A549 treated with ZK216348 at 1 μM for 4 hours (cell line): ENCODE measurements at places on chromosomes 7 and 10. TPM values are rescaled to one million over a fixed set of nuclear protein-coding genes. Genes with fewer than 3 reads are reported as not detected.

Gene CALY
- 0.42 to 1.6 TPM (median 0.70 TPM) in 5 replicates for total RNA-seq

Gene KEL
- 0.05 TPM in 1 of 5 replicates, not detected in the others for total RNA-seq

Gene CTAGE4
- not detected in 5 replicates for total RNA-seq

Gene SORCS1
- total RNA-seq: not detected in 5 replicates

Gene CYP26C1
- total RNA-seq: not detected in 5 replicates

Gene PTER
- total RNA-seq: 10.5 to 18.9 TPM (median 15.3 TPM) in 5 replicates

Gene ASIC3
- 6.8 to 11.5 TPM (median 9.8 TPM) in 5 replicates for total RNA-seq

Gene MSANTD7
- 10.6 to 12.8 TPM (median 11.7 TPM) in 5 replicates for total RNA-seq

Gene ARPC1B
- 233 to 306 TPM (median 289 TPM) in 5 replicates for total RNA-seq

Gene NRAP
- not detected in 5 replicates for total RNA-seq

Gene FASTK
- 40.8 to 89.4 TPM (median 74.8 TPM) in 5 replicates for total RNA-seq

Gene EBF3
- total RNA-seq: 0.11 to 0.20 TPM (median 0.14 TPM) in 5 replicates

Gene GRID1
- 0.11 to 0.41 TPM (median 0.20 TPM) in 4 of 5 replicates, not detected in the other for total RNA-seq

Gene IDI2
- not detected in 5 replicates for total RNA-seq

Gene CCDC172
- total RNA-seq: not detected in 5 replicates

Gene IFIT1B
- total RNA-seq: not detected in 5 replicates

Gene VSIR
- 19.2 to 36.7 TPM (median 33.4 TPM) in 5 replicates for total RNA-seq

Gene CCAR1
- total RNA-seq: 56.2 to 119 TPM (median 67.6 TPM) in 5 replicates

Gene AGMO
- total RNA-seq: 0.50 to 1.1 TPM (median 0.89 TPM) in 5 replicates

Gene EGFR
- 80.6 to 138 TPM (median 108 TPM) in 5 replicates for total RNA-seq

Gene AKR1D1
- not detected in 5 replicates for total RNA-seq
